ENCODE measurements at places on chromosomes 3 and 15. TPM values are rescaled to one million over a fixed set of nuclear protein-coding genes. Genes with fewer than 3 reads are reported as not detected.

DNA sequence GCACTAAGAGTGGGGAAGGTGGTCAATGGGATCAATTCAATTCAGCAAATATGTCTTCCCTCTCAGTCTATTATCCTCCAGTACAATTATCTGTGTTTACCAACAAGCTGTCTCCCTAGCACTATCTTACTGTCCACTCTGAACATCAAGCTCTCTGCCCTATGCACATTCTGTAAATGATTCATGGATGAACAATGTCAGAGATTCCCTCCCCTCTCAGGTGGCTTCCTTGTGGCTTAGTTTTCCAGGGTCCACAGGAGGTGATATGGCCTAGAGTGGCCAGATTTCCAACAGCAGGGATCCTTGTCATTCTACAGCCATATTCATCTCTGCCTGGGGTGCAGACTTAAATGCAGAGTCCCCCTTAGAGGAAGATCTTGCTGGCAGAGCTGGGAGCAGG, 225.1 kb downstream of the UACA start:
- no peak for DNase-seq

GRCh38 chr3:22159004-22159695, 408.1 kb upstream of the ZNF385D start:
- DNase-seq, result no peak

GRCh38 chr15:75577401-75578172, 1.5 kb downstream of the PTPN9 start:
- peak; percentile 18 for DNase-seq

DNA sequence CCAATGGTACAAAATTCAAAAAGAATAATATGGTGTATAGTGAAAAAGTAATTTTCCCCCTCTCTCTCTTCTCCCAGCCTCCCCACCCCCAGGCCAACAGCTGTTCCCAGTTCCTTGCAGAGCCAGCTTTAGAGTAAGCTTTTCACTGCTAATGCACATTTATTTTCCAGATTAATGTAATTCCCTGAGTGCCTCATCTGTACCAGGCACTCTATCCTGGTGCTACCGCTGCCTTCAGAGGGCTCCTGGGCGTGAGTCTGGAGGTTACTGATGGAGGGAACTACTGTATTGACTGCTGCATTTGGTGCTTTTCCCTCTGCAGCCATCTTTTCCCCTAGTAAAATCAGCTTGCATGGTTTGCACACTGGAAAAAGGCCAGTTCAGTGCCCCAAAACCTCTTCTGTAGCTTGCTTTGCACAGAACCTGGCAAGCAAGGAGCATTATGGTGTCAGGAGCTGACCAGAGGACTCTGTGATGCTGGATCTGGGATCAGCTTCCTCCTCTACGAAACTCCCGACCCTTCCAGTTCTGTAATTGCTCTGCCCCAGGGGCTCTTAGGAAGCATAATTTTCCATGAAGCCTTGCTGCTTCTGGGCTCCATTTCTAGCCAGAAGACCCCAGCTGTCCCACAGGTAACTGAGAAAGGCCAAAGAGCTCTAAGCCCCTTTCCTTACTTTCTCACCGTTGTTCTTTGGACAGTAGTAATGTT, 8.5 kb upstream of the USP3 start:
- peak; percentile 39 for DNase-seq

GRCh38 chr3:83622526-83622925, 1336.3 kb upstream of the CADM2 start:
- DNase-seq, result no peak

DNA sequence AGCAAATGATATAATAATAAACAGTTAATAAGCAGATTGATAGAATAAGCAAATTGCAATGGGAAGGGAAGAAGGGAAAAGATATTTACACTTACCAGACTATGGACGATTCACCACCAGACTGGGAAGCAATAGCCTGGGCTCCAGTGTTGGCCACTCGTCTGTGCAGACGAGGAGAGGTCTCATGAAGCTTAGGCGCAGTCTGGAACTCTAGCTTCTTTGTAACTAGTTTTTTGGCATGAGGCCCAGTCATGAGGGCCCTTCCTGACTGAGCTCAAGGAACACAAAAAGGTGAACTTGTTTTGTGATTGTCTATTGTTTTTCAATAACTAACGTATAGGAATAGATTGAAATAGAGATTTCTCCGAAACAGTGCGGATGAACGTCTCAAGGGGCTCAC, 63.3 kb upstream of the GATM start:
- peak; percentile 40 for DNase-seq

The CCDC33 gene
- 0.41 TPM for total RNA-seq

The EHD4 gene
- total RNA-seq, result 39.1 TPM

The GADL1 gene
- 33.1 TPM for total RNA-seq

The CYP11A1 gene
- 0.21 TPM for total RNA-seq

Data from tongue (tissue), 3 donors.